GM12892 (cell line): ENCODE measurements at places on chromosomes 12 and 14.

- DNase-seq: no peak
Measured at GRCh38 chr12:131928080-131928710, 881 bp upstream of the PUS1 start.

GRCh38 chr12:31440586-31440985 lies 114.6 kb upstream of the SINHCAF start:
- DNase-seq: no peak

GRCh38 chr12:65537978-65538377 lies 259.5 kb downstream of the MSRB3 start:
- DNase-seq: no peak

GRCh38 chr12:129564768-129565167 lies 339.1 kb downstream of the TMEM132D start:
- DNase-seq: no peak

GRCh38 chr14:90455100-90455571 lies 58.3 kb downstream of the CALM1 start:
- no peak for DNase-seq

GRCh38 chr14:74491956-74492775 lies 939 bp downstream of the NPC2 start:
- DNase-seq: no peak

GRCh38 chr12:47787596-47788319 lies 14.7 kb downstream of the SLC48A1 start:
- DNase-seq: no peak

DNA sequence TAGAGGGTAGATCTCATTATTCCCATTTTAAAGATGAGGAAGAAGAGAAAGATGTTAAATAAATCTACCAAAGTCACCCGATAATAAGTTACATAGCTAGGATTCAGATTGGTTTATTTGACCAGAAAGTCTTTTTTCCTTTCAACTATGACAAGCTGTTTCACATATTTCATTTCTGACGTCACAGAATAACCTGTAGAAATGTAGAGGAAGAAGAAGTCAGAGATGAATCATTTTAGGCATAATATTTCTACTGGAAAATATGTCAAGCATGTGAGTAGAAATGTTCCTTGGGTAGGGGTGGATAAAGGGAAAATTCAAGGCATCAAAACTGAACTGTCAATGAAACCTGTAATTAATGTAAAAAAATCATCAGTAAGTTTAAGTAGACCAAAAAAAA lies 107.0 kb downstream of the MGST1 start:
- DNase-seq: no peak

DNA sequence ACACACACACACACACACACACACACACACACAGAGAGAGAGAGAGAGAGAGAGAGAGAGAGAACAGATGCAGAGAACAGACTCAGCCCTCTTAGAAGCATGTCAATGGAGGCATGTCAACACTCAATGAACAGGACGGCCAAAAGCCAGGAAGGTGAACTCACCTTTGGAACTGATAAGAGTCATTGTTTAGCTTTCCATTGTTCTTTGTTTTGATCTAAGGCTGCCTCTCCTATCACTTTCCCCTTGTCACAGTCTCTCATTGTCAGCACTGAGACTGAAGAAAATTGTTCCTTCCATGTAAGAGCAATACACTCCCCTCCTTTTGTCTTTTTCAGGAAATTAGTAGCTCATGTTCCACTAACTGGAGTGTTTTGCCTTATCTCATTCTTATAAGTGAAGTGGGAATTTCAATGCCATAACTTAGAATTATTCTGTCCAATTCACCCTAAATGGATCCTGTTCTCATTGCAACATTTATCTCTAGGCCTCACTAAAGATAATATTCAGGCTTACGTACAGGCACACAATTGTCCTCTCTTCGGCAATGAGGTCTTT lies 218.0 kb downstream of the DUSP6 start:
- no peak for DNase-seq

GRCh38 chr14:35897616-35898111 lies 71.5 kb downstream of the BRMS1L start:
- no peak for DNase-seq

DNA sequence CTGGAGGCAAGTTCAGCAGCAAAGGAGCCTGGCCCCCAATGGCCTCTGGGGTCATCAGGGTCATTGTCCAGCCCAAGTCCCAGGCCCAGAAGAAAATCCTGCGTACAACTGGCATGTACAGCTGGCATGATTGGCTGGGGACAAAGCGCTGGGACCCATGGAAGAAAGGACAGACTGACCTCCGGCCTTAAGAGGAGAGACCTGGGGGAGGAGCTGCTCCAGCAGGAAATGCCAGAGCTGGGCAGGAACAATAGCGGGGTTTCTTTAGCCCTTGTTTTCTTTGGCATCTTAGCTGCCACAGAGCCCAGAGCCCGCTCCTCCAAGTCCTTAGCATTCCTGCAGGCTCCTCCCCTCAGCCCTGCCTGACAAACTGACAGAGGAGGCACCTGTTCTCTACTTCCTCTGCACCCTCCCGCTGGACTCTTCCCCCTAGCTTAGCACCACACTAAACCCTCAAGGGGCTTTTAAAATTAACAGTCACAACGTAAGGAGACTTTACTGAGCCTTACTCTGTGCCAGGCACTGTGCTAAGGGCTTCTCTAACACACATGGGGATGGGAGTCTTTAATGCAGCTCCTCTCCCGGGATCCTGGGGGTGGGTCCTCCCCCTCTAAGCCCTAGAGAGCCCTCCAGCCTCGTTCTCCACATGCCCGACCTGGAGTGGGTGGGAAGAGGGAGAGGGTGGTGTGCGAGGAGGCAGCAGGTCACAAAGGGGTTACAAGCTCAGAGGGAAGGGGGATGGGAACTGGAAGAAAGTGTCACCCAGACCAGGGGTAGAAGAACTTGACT lies 1.8 kb upstream of the AQP5 start:
- DNase-seq: no peak
